ENCODE measurements at places on chromosomes 6 and 20. TPM values are rescaled to one million over a fixed set of nuclear protein-coding genes. Genes with fewer than 3 reads are reported as not detected.

- DNase-seq = no peak
Observed at GRCh38 chr20:42530855-42531448, 658.8 kb downstream of the PTPRT start.

- no peak for DNase-seq
Observed at GRCh38 chr20:15942130-15942529, 631.1 kb downstream of the KIF16B start.

GRCh38 chr20:25605148-25605547, 18.7 kb downstream of the NANP start:
- no peak for DNase-seq

DNA sequence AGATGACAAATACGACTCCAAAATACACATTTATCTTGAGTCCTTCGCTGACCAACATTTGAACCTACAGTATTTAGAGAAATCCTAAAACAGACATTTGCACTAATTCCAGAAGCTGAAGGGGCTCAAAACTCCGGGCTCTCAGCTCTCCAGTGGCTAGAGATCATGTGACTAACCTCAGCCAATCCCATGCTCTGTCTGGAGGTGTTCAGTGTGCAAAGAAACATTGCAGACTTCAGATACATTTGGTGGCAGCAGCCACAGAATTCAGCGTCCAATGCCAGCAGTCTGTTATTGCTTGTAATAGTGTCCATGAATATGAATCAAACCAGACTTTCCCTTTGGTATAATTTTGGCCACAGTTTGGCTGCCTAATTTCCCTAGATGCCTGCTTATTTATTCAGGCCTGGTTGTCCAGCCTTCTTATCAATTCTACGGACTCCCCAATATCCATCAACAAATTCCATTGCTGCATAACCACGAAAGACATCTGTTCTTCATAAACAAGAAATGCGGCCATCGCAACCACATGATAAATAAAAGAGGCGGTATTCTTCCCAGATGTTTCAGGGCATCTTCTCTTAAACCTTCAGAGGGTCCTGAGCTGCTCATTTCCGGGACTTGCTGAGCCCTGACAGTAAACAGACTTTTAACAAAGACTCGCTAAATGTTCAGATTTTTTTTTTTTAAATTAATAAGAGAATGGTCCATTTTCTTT, 14.5 kb upstream of the CYP24A1 start:
- no peak for DNase-seq

- DNase-seq = no peak
Observed at GRCh38 chr6:138593124-138593877, 94.0 kb upstream of the NHSL1 start.

DNA sequence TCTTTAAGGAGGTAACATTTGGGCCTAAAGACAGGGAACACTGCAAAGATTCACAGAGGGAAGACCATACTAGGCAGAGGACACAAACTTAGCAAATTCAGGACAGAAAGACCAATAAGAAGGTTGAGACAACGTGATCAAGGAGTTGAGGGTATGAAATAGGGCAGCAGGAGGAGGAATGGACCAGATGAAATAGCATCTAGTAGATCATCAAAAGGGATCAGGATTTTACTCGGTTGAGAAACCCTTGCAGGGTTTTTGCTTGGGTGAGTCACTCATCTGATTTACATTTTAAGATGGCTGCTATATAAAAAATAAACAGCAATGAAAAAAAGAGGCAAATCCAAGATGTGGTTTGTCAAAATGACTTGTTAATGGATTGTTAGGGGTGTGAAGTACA, 4.7 kb downstream of the BCLAF1 start:
- DNase-seq = no peak

DNA sequence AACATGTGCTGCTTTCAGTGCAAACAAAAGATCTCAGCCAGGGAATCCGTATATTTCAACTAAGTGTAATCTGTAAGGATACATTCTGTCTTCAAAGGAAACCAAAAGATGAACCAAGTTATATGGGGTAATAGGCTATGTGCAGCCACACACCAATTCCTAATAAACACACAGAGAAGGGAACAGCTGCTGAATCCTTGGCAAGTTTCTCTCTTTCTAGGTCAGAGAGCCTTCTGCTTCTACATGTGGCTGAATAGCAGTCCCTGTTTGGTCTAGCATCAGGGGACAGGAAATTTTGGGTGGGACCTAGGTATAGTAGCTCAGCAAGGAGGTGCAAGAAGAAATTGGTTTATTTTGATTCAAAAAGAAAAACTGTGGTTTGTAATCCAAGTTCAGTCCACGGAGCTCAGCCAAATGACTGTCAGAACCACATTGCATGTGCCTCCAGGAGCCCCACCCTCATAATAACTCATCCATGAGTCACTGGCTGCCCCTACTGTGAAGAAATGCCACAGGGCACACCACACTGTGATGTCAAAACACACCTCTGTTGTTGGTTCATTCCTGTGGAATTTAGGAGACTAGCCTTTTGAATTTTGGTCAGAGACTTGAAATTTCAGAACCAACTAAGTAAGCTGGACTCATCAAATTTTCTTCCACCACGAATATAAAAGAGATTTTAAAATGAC, 21.1 kb downstream of the SPTLC3 start:
- DNase-seq = no peak

GRCh38 chr6:25872814-25873213, 1.2 kb downstream of the SLC17A3 start:
- DNase-seq = no peak

The HCRTR2 gene
- total RNA-seq = not detected

The KCNQ5 gene
- total RNA-seq = 0.59 TPM
